ENCODE measurements at places on chromosomes 5 and 9.

DNA sequence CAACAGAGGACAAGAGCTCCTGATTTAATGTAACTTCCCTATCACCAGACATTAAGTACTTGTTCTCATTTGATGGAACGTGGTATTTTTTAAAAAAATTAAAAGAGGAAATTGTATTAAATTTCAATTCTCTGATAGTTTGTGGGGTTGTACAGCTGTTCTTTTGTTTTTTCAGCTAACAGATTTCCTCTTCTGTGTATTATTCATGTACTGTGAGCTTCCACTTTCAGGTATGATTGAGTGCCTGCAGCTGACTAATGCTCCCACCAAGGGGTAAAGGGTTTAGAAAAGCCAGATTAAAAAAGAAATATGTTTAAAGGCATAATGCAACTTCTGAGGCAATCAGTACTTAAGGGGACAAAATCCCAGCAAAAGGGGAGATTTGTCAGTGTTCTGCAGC is 117.7 kb upstream of the ACTBL2 start:
- DNase-seq = no peak

GRCh38 chr5:159316519-159317383 is 13.5 kb downstream of the IL12B start:
- DNase-seq = no peak

GRCh38 chr5:97525780-97526179 is 342.7 kb upstream of the RIOK2 start:
- no peak for DNase-seq

- no peak for DNase-seq
These were observed 164.0 kb upstream of the PPP1R26 start for GRCh38 chr9:135315572-135315971.

DNA sequence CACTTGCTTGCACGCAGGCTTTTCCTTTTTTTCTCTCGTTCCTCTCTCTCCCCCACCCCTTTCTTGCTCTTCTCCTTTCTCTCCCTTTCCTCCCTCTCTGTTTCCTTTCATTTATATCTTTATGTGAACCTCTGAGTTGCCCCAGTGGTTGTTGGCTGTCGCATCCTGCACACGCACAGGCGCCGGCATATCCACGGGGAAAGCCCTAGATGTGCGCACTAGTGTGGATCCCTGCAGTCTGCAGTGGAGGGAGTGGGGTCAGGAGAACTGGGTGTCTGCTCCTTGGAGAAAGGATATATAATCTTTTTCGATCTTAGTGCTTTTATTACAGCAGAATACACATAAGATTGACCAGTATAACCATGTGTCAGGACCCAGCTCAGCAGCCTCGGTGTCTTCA is 223.5 kb downstream of the FANCC start:
- DNase-seq = no peak

GRCh38 chr9:133443248-133443647 is 16.5 kb upstream of the CACFD1 start:
- DNase-seq = no peak

DNA sequence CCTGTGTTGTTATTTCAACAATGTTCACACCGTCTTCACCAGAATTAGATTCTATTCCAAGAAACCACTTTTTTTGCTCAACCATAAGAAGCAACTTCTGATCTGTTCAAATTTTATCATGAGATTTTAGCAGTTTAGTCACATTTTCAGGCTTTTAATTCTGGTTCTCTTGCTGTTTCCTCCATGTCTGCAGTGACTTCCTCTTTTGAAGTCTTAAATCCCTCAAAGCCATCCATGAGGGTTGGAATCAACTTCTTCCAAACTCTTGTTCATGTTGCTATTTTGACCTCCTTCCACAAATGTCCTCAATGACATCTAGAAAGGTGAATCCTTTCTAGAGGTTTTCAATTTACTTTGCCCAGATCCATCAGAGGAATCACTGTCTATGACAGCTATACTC is 25.7 kb upstream of the ENTREP1 start:
- DNase-seq = no peak

DNA sequence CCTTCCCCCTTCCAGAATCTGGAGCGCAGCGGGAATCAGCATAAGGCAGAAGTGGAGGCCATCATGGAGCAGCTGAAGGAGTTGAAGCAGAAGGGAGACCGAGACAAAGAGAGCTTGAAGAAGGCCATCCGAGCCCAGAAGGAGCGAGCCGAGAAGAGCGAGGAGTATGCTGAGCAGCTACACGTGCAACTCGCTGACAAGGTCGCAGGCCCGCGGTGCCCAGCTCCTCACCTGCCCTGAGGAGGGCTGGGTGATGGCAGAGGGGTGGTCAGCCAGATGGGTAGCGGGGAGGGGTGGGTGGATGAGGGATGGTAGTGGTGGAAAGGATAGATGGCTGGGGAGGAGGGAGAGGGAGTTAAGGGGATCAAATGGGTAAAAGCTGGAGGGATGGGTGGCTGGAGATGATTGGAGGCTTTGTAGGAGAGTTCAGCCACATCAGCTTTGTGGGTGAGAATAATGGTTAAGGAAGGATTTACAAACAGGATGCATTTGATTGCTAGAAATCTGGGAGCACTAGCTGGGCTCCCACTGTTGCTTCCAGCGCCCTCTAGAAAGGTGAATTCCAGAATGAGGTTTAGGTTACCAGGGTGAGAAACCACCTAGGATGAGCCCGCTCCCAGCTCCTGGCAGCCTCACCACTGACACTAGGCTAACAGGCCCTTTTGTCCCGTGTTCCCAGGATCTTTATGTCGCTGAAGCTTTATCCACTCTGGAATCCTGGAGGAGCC is 19.7 kb upstream of the GLE1 start:
- no peak for DNase-seq

DNA sequence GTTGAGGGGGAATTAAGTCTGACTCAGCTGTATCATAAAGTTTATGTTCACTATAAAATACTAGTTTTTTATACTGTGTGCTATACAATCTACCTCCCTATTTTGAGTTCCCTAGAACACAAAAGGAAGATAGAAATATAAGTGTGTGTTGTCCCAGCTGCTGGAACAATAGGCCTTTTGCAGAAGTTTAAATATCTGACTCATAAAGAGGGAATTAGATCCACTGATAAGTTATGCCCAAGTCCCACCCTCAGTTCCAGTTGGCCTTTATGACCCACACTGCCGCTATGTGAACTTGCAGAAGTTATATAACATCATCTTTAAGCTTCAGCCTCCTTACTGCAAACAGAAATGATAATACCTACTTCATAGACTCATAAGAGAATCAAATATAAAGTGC is 88.5 kb upstream of the DAB2 start:
- DNase-seq = no peak

GRCh38 chr5:158953929-158954534 is 145.7 kb downstream of the EBF1 start:
- DNase-seq = no peak

GRCh38 chr5:151770383-151771258 is 1.1 kb upstream of the G3BP1 start:
- DNase-seq = no peak

DNA sequence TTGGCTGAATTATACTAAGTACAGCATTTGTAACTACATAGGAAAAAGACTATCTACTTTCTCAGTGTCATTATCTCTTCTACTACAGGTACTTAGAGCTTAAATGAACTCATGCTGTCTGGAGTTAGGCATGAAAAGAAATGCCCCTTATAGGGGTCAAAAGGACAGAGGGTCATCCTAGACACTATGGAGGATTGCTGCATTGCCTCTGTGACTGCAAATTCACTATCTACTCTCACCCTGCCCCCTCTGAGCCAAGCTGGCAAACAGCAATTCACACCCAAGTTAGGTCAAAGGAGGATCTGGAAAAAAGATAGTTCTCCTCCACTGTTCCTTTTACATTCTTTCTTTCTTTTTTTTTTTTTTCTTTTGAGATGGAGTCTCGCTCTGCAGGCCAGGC is 36.7 kb downstream of the ANKRD31 start:
- no peak for DNase-seq

All from activated CD4-positive, CD25-positive, alpha-beta regulatory T cell treated with anti-CD3 and anti-CD28 coated beads, Interleukin-2, amount 50 U/mL, for 72 hours (primary cell).